HL-60 (cell line): ENCODE measurements at places on chromosomes 1 and 21.
A peak's percentile ranks its signal among the peaks of the same experiment; 100 is the strongest.

GRCh38 chr1:32716312-32717148 is 14.0 kb upstream of the SYNC start:
- DNase-seq, result peak; percentile 36

- no peak for DNase-seq
These were observed 826.1 kb downstream of the MRPL39 start for GRCh38 chr21:24781146-24781545.

DNA sequence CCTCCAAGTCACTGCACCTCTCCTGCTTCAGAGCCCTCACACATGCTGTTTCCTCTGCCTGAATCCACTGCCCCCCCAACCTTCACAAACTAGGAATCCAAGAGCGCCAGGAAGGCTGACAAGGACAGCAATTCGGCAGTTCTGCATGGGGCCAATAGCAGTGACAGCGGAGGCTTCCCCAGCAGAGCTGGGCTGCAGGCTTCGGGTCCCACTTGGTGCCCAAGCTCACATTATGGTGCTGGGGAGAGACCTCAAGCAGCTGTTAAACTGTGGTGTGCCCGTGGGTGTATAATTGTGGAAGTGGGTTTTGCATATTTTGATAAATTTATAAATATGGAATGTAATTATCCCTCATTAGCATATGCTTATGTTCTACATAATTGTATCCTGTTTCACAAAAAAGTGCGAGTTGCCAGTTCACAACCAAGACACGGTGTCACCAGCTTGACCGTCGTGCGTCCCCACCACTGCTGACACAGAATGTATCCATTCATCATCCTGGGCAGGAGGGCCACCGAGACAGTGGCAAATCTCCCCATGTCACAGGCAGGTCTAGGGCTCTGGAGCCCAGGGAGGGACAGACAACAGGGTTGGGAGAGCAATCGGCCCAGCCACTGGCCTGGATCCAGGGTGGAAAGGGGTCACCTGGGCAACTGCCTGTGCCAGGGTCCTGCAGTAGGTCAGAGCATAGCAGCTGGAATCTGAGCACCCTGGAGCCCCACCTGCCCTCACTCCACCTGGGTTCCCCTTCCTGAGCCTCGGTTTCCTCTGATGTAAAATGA is 81.6 kb downstream of the MATN1 start:
- DNase-seq, result no peak

DNA sequence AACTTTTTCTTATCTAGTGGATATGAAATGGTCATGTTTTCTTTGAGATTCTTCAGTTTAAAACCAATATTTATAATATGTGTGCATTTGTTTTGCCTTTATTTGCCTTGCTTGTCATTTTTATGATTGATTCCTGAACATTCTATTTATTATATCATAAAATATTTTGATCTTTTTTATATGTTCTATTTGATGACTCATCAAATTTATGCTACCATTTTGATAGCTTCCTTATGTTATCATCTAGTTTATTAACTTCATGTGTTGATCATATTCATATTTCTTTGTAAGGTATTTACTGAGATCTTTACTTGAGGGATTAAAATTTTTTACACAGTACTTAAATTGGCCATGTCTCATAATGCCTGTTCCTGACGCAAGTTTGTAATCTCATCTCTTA is 1650.0 kb downstream of the AMY1C start:
- no peak for DNase-seq

- no peak for DNase-seq
These were observed 8.0 kb downstream of the MRPS14 start for GRCh38 chr1:175015243-175015642.

GRCh38 chr1:41420860-41421259 is 59.6 kb downstream of the FOXO6 start:
- DNase-seq, result no peak

DNA sequence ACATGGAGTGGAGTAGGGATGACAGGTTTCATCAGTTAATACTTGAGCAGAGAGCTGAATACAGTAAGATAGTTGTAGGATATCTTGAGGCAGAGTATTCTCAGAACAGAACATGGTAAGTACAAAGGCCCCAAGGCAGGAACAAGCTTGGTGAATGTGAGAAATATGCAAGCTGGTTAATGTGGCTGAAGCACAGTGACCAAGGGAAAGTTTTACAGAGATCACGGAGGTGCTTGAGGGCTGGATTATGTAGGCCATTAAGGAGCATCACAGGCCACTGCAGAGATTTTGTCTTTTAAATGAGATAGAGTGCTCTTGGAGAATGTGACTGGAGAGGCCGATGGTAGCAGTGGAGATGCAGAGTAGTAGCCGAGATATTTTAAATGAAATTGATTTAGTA is 54.0 kb upstream of the BOLA1 start:
- DNase-seq, result no peak

- peak; percentile 75 for DNase-seq
These were observed 10.9 kb upstream of the ALDH4A1 start for GRCh38 chr1:18913065-18913835.

GRCh38 chr1:198657550-198658064 is 18.8 kb downstream of the PTPRC start:
- no peak for DNase-seq

- DNase-seq, result no peak
These were observed 3.1 kb upstream of the MRPL55 start for GRCh38 chr1:228112167-228112566.

DNA sequence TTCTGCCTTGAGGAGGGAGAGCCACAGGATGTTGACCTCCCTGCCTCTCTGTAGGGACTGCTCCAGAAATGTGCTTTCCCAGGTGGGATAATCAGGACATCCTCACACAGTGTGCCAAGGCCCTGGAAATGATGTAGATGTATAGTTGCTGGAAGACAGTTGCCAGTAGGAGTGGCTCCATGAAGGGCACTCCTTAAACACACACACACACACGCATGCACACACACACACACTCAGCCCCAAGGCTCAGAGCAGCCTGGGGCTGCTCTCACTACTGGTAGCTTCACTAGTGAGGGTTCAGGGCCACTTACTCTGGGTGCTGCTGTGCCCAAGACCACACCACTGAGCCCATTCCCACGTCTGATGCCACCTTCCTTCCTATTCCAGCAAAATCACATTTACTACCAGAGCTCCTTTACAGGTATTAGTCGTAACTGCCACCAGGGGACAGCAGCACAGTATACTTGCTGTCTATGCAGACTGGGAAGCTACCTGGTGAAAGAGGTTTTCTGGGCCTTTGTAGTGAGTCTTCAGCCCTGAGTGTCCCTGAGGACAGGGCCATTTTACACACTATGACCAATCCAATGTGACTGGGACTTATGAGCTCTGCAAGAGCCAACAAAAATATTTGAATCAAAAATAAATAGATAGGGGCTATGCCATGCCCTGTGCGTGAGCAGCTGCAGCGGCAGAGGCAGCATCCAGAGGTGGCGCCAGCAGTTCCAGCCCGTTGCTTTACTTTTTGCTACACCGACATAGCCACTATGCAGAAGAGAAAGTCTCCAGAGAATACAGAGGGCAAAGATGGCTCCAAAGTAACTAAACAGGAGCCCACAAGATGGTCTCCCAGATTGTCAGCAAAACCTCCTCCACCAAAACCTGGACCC is 15.0 kb downstream of the CRNN start:
- no peak for DNase-seq

DNA sequence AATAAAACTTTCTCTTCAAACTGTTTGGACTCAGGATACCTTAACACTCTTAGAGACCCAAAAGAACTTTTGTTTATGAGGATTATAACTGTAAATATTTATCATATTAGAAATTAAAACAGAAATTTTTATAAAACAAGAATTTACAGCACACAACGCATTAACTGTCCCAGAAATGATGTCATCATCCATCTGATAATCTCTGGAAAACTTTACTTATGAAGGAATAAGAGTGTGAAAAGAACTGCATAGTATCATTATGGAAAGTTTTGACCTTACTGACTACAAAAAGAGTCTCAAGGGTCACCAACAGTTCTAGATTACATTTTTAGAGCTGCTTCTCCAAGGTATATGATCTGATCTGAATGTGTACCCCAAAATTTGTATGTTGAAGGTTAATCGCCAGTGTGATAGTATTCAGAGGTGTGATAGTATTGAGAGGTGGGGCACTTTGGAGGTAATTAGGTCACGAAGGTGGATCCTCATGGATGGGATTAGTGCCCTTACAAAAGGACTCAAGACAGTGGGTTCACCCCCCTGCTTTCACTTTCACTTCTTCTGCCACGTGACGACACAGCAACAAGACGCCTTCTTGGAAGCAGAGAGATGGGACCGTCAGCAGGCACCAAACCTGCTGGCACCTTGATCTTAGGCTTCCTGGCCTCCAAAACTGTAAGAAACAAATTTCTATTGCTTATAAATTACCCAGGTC is 95.7 kb upstream of the NR5A2 start:
- peak; percentile 38 for DNase-seq

- DNase-seq, result peak; percentile 54
These were observed 38.7 kb downstream of the GJA5 start for GRCh38 chr1:147721716-147722115.
